GM12892 (cell line): ENCODE measurements at places on chromosomes 2 and 18.

DNA sequence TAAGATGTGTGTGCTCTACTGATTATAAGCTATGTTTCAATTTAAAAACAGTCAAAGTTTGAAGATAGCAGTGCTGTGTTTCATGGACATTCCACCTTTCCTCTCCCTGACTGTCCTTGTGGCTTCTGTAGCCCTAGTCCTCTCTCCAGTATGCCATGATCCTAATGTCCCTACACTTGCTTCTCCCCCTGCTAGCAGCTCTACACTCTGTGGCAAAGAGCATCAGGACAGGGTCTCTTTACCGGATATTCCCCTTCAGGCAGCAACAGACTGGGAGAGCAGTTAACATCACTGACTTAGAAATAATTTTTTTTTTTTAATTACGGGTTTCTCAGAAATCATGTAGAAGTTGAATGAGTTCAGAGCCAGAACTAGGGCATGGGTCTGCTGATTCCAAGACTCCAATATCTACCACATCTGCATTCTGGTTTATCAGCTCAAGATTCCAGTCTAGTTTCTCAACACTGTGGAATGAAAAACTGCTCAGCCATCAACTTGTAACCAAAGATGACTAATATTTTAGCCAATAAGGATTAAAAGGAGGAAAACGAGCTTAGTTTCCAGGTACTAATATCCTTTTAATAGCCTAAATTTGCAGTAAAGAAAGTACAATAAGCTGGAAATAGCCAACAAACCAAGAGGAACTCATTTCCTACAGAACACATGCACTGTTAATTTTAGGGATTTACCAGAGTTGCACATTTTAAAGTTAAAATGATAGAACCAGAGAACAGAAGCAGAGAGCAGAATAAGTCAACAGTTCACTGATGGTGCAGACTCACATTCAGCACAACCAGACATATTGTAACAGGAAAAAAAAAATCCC, 45.2 kb downstream of the TMEM131 start:
- no peak for DNase-seq

DNA sequence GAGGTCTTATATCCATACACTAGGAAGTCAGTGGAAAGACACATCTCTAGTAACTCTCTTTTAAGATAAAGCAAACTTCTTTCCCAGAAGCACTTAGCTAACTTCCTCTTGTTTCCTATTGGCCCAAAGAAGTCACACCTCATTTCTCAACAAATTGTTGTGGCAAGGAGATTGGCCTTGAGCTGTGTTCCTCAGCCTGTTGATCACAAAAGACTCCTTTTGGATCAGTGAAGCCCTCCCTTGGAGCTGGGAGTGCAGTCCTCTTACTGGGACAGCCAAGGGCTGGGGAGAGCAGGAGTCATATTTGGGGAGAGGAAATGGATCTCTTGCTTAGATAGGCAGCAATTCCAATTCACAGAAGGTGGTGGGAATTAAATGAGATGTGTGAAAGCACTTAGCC, 51.2 kb upstream of the DAPL1 start:
- no peak for DNase-seq

DNA sequence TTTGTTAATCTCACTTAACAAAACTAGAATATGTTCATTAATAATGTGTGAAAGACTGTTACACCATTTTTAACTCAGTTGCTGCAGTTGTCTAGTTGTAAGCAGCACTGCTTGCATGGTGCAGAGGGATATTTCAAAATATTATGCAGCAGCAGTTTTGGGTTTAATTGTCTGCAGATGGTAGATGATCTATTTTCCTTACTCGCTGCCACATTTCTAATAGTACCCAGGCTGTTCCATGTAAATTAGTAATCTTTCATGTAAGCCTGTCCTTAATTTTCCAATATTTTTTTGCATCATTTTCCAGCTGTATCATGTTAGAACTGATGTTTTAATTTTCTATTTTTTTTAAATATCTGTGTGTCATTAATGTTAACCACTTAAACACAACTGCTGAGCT, 488.1 kb upstream of the RAB12 start:
- DNase-seq = no peak

DNA sequence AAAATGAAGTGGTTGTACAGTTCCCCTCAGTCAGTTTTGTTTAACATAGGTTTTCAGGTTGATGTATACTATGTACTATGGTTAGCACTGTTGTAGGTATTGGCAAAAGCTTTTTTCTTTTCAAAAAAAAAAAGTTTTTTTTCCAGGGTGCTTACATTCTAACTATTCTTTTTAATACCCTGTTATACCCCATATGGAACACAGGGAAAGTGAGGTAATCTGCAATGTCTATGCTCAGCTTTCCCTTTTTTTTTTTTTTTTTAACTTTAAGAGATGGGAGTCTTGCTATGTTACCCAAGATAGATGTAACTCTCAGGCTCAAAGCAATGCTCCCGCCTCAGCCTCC, 590 bp upstream of the CCDC138 start:
- DNase-seq = no peak

DNA sequence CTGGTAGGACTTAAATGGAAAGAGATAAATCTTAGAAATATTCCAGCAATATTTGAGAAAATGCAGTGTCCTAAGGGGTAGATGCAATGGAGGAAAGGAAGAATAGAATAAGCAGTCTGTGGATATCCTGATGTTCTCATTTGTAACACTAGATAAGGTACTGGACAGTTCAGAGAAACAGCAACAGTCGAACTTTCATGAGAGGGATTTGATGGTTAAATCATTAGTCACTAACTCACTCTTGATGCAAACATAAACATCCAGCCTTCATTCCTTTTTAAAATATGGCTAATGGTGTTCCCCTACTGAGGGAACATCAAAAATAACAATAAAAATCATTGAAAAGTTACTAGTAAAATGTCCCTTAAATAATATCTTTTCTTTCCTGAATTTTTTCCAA, 211.4 kb upstream of the SLC39A10 start:
- DNase-seq = no peak

DNA sequence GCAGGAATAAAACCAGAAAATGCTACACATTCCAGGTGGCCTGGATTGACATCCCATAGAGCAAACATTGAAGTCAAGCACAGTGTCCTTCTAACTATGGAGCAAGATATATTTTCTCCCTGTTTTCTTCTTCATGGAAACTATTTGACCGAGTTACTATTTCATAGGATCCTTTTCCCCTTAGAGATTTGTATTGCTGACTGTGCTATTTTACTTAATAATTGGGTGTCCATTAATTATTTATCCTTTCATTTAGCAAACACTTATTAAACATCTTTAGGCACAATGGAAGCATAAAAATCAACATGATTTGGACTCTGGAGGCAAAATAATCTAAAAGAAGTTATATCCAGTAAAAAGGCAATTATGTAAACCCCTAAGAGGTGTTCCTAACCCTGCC, 782.8 kb upstream of the ACVR2A start:
- DNase-seq = no peak

DNA sequence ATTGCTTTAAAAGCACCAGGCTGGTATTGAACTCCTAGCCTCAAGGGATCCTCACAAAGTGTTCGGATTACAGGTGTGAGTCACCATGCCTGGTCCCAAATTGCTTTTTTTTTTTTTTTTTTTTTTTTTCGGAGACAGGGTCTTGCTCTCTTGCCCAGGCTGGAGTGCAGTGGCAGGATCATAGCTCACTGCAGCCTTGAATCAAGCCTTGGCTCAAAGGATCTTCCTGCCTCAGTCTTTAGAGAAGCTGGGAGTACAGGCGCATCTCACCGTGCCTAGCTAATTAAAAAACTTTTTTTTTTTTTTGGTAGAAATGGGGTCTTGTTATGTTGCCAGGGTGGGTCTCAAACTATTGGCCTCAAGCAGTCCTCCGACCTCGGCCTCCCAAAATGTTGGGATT, 12.8 kb downstream of the MTA3 start:
- DNase-seq = no peak

DNA sequence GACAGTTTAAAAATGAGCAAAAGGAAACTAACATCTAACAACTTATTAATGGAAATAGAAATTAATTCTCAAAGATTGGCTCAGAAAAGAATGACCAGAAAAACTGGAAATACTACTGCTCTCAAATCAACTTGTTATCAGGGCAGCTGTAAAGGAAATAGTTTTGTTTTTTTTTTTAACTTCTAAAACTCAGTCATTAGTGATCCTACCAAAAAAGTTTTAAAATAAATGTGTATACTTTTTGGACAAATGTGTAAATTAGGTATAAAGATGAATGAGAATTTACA, 52.1 kb upstream of the PEX13 start:
- no peak for DNase-seq

DNA sequence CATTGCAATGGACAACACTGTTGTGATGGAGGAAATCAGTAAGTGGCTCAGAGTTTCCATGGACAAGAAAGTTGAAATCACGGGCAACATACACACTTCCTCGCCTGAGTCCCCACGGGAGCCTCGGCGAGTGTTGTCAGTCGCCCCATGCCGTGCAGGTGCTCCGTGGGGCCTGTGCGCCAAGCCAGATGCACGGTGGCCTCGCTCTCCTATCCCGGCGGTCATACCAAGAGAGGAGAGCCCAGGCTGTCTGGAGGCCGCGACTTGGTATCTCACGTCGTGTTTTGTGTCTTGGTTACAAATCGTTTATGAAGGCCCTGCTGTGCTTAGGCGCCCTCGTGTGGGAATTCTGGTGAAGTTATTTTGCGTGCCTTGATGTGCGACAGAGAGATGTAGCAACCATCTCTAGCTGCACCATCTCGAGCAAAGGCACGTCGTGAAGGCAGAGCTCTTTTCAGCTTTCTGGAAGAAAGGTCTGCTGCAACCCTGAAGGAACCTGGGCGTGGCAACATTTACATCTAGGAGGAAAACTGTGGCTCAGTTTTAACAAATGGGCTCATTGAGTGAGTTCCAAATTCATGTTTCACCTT, 21.8 kb downstream of the ATG4B start:
- no peak for DNase-seq

- no peak for DNase-seq
Measured at GRCh38 chr2:74917702-74918619, 40.5 kb upstream of the POLE4 start.

DNA sequence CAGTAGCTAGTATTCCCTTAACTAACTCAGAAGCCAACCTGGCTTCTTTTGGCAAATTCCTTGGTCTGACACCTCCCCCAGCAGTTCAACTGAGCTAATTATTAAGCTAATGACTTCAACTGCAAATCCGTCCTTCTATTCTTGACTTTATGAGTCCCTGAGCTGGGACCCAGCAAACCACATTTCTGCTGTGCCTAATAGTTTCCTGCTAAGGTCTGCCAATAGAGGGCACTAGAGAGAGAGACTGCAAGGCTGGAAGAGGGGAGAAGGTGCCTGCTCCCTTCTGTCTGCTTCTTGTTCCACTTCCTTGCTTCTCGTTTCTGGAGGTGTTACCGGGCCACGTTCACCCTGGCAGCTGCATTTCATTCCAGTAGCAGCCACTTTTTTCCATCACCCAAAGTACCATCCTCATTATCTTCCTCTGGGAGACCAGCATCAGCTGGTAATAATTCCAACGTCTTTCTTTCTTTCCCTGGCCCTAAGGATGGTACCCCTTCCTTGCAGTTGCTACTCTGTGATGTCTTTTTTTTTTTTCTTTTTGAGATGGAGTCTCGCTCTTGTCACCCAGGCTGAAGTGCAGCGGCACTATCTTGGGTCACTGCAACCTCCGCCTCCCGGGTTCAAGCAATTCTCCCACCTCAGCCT, 352.0 kb downstream of the TNS1 start:
- DNase-seq = peak; percentile 34

DNA sequence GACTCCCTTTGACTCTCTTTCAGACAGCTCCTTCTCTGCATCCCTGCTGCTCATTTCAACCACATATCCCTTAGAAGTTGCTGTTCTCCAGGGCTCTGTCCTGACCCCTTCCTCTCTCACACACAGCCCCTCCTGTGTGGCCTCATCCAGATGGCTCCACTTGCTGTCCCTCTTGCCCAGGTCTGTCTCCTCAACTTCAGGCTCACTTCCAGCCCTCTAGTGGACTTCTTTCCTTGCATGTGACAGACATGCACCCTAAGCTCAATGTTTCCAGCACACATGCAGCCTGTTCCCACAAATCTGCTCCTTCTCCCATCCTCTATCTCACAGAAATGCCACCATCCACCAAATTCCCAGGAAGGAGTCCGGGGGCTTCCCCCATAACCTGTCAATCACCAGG, 9.0 kb upstream of the MRPL19 start:
- no peak for DNase-seq

DNA sequence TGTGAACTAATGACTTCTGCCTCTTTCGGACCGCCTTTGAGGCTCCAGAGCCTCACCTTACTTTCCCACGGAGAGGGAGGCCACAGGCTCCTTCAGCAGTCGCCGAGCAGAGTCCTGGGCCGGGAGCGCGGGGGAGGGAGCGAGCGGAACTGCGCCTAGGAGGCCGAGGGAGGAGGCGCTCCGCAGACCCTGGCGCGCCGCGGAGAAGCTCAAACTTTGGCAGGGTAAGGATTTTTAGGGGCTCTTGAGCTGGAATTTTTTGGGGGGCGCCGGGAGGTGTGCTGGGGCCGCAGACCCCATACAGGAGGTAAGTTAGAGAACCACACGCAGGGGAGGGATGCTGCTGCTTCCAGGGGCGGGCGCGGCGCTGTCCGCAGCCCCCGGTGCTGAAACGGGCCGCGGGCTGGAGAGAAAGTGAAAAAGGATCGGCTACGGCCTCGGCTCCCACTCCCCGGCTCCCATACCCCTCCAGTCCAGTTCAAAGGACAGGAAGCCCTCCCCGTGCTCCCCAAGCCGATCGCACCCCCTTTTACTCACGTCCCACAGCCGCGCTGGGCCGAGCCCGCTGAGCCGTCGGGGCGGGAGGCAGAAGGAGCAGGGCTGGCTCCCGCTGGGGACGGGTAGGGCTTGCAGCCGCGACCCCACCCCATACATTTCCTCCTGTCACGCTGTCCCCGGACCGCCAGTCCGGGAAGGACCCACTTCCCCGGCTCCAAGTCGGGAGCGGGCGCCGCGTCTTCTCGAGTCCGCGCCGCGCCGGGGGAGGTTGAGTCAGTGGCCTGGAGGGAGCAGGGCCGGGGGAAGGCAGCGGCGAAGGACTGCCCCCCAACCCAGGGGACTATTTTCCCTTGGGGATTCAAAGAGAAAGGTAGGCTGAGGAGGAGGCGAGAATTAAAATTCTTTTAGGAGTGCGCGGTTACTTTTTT, at the start of gene CNGA3:
TSS of gene CNGA3 (plus strand) at position 146 of the 926 bp plus-strand sequence. CDS start 23,520 bp downstream, outside the sequence.
- no peak for DNase-seq

- no peak for DNase-seq
Measured at GRCh38 chr18:10724666-10725065, 198.8 kb downstream of the NAPG start.

GRCh38 chr2:11708106-11708505, 38.1 kb upstream of the NTSR2 start:
- no peak for DNase-seq

GRCh38 chr18:4208366-4208765, 246.7 kb downstream of the DLGAP1 start:
- DNase-seq = no peak

DNA sequence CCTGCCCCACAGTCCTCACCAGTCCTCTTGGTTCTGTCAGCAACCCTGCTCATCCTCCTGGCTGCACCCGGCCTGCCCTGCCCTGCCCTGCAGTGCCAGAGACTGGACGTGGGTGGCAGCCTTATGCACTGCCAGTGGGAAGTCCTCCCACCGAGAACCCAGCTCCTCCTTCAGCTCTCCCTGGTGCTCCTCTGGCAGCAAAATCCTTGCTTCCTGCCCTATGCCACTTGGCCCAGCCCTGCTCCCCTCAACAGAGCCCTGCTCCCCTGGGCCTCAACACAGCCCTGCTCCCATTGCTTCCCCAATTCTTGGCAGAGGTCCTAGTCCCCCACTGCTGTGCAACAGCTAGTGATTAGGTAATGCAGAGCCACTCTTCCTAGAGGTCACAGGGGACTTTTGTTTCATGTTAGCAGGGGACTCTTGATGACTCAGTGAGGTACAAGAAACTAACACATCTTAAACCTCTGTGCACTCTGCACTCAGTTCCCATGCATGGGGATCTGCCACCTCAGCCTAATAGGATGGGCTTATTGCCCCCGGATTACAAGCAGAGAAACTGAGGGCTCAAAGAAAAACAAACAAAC, 58.0 kb upstream of the EDAR start:
- no peak for DNase-seq
